ENCODE measurements at places on chromosomes 11 and 22. TPM values are rescaled to one million over a fixed set of nuclear protein-coding genes. Genes with fewer than 3 reads are reported as not detected.

ART5 gene
- 3.8 TPM for total RNA-seq

GRIK4 gene
- 6.2 TPM for total RNA-seq

CASP5 gene
- not detected for total RNA-seq

DNA sequence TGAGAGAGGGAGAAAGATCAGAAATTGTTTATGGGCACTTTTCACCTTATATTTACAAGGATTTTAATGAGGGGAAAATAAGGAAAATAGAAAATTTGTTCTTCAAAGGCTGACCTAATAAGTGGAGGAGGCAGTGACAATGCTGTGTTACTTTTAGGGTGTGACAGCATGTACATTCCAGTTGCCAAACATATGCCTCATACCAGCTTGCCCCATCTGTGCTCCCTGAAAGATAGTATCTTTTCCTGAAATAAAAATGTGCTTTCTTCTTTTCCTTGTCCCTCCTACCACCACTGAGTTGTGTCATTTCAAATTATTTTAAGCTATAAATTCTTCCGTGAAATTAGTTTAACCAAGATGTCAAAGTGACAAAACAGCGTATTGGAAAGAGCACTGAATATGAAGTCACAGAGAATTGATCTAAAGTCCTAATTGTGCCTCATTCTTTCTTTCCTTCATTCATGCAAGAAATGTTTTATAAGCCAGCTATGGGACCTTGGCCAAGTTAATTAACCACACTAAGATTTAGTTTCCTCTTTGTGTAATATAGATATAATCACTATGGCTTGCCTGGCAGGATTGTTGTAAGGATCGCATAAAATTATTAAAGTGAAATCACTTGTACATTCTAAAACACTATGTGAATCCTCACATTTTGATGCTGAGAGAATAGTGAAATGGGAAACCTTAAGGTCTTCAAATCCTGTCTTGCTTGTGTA, 1307.5 kb upstream of the TENM4 start:
- no peak for DNase-seq
- no peak overlapping the region for H3K4me3 ChIP-seq
- no peaks in the 10 kb centered on the region for H3K36me3 ChIP-seq
- no peaks in the 10 kb centered on the region for H3K4me1 ChIP-seq
- no peak overlapping the region for H3K27ac ChIP-seq

GRCh38 chr11:23866641-23867040, 630.2 kb upstream of the LUZP2 start:
- no peaks in the 10 kb centered on the region for H3K4me1 ChIP-seq
- DNase-seq: no peak
- no peak overlapping the region for H3K4me3 ChIP-seq
- no peak overlapping the region for H3K27ac ChIP-seq
- H3K36me3 ChIP-seq: no peaks in the 10 kb centered on the region
- H3K27me3 ChIP-seq: no peaks in the 10 kb centered on the region

GRCh38 chr11:75035911-75036565, 47.3 kb downstream of the NEU3 start:
- H3K4me3 ChIP-seq: no peak overlapping the region
- no peaks in the 10 kb centered on the region for H3K4me1 ChIP-seq
- no peaks in the 10 kb centered on the region for H3K27me3 ChIP-seq
- DNase-seq: no peak
- no peak overlapping the region for H3K27ac ChIP-seq

DNA sequence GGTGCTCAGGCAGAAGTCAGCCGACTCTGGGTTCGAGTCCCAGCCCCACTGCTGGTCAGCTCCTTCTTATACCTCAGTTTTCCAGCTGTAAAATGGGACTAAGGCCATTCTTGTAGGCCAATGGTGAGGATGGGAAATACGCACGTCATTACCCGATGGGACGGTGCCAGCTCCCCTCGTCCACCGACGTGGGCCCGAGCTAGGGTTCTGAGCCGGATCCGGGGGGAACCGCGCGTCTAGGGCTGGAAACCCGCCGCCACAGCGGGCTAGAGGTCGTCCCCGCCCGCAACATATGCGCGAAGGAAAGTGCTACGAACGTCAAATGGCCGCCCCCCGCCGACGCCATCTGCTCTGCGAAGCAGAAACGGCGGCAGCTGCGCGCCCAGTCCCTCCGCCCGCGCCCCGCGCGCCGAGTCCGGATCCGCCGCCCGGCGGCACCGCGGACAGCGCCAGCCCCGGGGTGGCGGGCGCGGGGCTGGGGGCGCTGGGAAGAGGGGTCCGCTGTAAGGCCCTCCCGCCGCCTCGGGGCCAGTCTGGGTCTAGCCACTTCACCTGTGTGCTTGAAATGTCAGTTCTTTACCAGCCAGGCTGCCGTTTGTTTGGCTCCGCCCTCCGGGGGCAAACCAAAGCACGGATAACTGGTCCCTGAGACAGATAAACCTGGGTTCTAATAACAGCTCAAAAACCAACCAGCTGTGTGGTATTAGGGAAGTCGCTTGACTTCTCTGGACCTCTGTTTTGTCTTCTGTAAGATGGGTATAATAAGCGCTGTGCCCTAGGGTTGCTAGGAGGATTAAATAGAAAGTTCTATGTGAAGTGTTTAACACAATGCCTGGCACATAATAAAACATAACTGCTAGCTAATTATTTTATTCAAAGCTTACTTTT, 103.5 kb upstream of the RCN1 start:
- no peaks in the 10 kb centered on the region for H3K4me1 ChIP-seq
- no peaks in the 10 kb centered on the region for H3K27me3 ChIP-seq
- DNase-seq: no peak

DNA sequence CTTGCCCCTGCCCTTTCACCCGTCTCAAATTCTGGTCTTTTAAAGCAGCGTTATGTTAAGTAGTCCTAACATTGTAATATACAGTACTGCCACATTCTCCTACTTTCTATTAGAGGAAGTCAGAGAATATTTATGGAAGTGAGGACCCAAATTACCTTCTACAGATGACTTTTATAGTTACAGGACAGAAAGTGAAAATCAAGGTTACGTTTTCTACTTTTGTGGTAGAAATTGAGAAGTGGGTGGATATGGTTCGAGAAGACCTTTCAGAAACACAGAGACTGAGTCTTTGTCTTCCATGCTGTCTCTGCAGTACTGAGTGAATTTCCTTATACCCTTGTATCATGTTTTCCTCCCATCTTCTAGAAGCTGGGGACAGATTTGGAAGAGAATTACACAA, 17.1 kb downstream of the SC5D start:
- H3K4me3 ChIP-seq: no peak overlapping the region
- H3K27ac ChIP-seq: no peak overlapping the region
- DNase-seq: no peak

- H3K4me3 ChIP-seq: no peak overlapping the region
- no peaks in the 10 kb centered on the region for H3K27me3 ChIP-seq
- H3K36me3 ChIP-seq: no peaks in the 10 kb centered on the region
- H3K27ac ChIP-seq: no peak overlapping the region
Observed at GRCh38 chr22:30315962-30316576, 10.7 kb downstream of the TBC1D10A start.

- no peak overlapping the region for H3K27ac ChIP-seq
- DNase-seq: no peak
- no peaks in the 10 kb centered on the region for H3K36me3 ChIP-seq
- no peak overlapping the region for H3K4me3 ChIP-seq
- no peaks in the 10 kb centered on the region for H3K4me1 ChIP-seq
Observed at GRCh38 chr11:132099692-132100091, 729.3 kb downstream of the NTM start.

DNA sequence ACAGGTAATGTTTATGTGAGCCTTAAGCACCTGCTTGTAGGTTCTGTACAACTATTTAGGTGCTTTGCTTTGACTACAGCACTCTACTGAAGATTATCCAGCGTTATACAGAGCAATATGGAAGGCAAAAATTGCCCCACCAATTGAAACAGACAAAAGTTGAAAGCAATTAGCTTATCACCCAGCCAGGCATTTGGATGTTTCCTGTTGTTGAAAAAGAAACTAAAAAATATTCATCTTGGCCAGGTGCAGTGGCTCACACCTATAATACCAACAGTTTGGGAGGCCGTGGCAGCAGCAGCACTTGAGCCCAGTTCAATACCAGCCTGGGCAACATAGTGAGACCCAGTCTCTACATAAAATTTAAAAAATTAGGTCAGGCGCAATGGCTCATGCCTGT, 18.5 kb downstream of the ATL3 start:
- no peaks in the 10 kb centered on the region for H3K27me3 ChIP-seq
- no peaks in the 10 kb centered on the region for H3K4me1 ChIP-seq
- no peaks in the 10 kb centered on the region for H3K36me3 ChIP-seq
- H3K4me3 ChIP-seq: no peak overlapping the region
- DNase-seq: no peak

DNA sequence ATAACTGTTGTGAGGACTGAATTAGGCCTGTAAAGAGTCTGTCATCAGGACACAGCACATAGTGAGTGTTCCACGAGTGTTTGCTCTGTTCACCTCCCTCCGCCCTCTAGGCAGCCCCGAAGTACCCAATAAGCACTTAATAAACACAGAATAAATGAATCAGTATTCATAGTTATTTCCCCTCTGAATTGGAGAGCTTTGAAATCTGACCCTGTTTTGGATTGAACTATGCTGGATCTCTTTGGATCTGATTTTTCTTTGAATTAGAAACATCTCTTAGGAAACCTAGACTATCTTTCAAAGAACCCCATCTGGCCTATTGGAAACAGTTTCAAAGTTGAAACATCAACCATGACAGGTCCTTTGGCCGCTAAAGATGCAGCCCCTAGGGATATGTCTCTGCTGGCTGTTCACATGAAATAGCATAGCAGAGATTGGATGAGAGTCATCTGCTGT, 615.5 kb downstream of the NTM start:
- no peak overlapping the region for H3K4me3 ChIP-seq
- no peaks in the 10 kb centered on the region for H3K27me3 ChIP-seq
- DNase-seq: no peak
- no peak overlapping the region for H3K27ac ChIP-seq
- no peaks in the 10 kb centered on the region for H3K4me1 ChIP-seq
- no peaks in the 10 kb centered on the region for H3K36me3 ChIP-seq

Data from ovary (tissue), 10 donors.